ENCODE measurements at places on chromosomes 1 and 21.
A peak's percentile ranks its signal among the peaks of the same experiment; 100 is the strongest.

- no peak for DNase-seq
Measured at GRCh38 chr1:190940951-190941350, 463.3 kb upstream of the BRINP3 start.

- peak; percentile 29 for DNase-seq
Measured at GRCh38 chr1:248834343-248834940, 3.6 kb upstream of the ZNF672 start.

DNA sequence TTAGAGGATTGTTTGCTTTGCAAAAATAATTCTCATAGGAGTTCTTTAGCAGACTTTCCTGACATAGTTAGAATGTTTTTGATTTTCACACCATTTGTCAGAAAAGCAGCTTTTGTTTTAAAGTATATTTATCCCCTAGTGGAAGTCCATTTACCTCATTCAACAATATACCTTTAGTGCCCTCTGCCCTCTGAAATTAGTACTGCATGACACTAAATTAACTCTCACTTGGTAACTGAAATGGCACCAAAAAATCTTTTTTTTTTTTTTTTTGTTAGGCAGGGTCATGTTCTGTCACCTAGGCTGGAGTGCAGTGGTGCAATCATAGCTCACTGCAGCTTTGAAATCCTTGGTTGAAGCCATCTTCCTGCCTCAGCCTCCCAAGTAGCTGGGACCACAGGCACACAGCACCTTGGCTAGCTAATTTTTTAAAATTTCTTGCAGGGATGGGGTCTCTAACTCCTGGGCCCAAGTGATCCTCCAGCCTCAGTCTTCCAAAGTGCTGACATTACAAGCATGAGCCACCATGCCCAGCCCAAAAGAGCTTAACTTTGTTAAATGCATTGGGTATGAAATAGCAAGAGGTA is 13.6 kb downstream of the LRRC42 start:
- DNase-seq, result no peak

DNA sequence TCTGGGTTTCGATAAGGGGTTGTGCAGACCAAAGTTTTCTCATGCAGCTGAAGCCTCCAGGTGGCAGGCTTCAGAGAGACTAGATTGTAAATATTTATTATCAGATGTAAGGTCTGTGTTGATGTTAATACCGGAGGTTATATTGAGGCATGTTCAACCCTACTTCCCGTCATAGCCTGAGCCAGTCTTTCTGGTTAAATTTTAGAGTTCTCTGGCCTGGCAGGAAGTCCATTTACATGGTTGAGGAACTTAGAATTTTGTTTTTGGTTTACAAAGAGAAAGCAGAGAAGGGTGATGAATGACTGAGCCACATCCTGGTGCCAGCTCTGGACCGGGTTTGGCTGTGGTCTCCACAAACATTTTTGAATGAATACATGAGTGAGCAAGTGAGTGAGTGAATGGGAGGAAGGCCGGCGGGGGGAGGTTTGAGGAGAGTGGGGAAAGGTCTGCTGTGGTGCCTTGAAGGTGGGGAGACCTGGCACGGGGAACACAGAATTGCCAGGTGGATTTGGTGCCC is 218.5 kb downstream of the DISC1 start:
- DNase-seq, result no peak

DNA sequence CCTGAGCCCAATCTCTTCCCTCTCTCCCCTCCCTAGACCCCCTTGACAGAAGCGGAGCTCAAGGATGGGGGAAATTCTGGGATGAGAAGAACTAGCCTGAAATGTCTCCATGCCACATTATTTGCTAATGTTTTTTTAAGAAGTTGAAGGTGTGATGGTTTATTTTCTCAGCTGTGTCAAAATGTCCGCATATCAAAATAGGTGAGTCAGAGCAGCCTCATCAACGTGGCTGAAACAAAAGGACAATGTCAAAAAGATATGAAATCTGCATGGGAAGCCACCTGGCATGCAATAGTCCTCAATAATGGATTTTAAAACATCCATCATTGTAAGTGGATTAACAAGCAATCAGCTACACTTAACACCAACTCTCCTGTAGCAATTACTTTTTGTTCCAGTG is 101.4 kb downstream of the BEND5 start:
- DNase-seq, result no peak

DNA sequence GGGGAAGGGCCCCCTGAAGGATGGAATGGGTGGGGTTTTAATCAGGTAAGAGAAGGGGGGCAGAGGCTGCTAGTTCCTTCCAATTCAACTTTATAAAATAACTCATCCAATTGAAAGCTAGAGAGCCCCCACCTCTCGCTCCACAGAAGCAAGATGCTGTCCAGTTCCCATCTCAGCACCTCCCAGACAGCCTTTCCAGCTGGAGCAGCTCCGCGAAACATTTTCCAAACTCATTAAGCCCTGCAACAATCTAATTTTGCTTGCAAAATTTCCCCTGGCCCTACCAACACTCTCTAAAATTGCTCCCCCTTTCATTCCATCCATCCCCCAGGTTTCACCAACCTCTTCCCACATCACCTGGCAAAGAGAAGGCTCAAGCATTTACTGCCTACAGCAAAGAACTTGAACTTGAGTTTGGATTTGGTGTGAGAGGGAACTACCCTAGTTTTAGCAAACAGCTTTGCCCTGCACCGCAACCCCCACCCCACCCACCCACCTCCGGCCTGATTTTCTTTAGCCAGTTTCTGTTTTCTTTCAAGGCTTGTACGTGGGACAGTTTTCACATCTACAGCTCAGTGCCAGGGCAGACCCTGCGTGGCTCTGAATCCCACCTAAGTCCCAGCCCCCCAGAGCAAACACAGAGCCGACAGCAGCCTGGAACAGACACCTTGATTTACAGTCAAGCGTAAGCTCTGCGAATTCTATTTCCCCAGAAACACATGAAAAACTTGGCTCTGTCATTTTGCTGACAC is 46.7 kb downstream of the SYF2 start:
- no peak for DNase-seq

All from activated CD4-positive, alpha-beta T cell treated with anti-CD3 and anti-CD28 coated beads for 48 hours (primary cell).